ENCODE measurements at places on chromosomes 1 and 21. TPM values are rescaled to one million over a fixed set of nuclear protein-coding genes. Genes with fewer than 3 reads are reported as not detected.

DNA sequence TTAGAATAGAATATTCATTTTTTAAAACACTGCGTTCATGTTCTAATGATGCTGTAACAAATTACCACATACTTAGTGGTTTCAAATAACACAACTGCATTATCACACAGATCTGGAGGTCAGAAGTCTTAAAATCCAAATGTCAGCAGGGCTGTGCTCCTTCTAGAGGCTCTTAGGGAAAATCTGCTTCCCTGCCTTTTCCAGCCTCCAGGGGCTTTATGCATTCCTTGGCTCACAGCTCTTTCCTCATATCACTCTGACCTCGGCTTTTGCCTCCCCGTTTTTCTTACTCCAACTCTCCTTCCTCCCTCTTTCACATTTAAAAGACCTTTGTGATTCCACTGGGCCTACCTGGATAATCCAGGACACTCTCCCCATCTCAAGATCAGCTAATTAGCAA is 18.6 kb upstream of the FMN2 start:
- H3K27me3 ChIP-seq, result peaks cover 10% of the 10 kb centered on the region
- no peak for DNase-seq
- no peak overlapping the region for H3K27ac ChIP-seq
- H3K36me3 ChIP-seq, result no peaks in the 10 kb centered on the region
- no peaks in the 10 kb centered on the region for H3K4me1 ChIP-seq

DNA sequence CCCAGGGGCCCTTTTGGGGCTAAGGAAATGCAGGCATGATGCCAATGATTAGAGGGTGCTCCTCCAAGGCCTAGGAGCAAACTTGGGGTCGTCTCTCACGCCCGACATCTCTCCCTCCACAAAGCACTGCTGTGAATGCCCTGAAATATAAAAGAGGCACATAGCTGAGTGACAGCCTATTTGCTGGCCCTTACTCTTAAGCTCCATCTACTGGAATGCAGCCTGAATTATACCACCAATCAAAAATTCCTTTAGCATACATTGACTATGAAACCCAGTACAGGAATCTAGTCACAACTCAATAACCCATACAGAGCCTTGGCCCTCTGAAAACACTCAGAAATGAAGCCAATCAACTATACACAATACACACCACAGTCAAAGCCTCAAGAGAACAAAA is 105.5 kb downstream of the LRIG2 start:
- H3K36me3 ChIP-seq, result no peaks in the 10 kb centered on the region
- no peaks in the 10 kb centered on the region for H3K4me1 ChIP-seq
- DNase-seq, result no peak
- no peak overlapping the region for H3K27ac ChIP-seq
- H3K27me3 ChIP-seq, result no peaks in the 10 kb centered on the region
- H3K4me3 ChIP-seq, result no peak overlapping the region

The PTCH2 gene
- 0.83 TPM for total RNA-seq

DNA sequence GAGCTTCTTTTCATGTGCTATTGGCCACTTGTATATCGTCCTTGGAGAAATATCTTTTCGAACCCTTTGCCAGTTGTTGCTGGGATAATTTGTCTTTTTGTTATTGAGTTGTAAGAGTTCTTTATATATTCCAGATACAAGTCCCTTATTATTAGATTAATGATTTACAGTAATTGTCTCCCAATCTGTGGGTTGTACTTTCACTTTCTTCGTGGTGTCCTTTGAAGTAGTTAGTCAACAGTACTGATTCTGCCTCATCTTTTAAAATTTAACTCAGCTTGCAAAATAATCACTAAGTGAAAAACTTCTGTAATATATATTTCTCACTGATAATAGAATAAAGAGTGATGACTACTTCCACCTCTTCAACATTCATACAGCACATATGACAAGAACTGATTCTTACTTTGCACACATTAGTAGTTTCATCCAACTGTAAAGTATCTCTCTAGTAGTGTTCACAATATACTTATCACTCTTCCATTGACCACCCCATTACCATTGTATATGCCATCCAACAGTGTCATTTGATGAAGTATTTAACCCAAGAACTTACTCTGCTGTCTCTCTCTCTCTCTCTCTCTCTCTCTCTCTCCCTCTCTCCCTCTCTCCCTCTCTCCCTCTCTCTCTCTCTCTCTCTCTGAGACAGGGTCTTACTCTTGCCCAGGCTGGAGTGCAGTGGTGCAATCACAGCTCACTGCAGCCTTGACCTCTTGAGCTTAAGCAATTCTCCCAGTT is 104.2 kb upstream of the DMRTA2 start:
- H3K27me3 ChIP-seq, result no peaks in the 10 kb centered on the region
- H3K36me3 ChIP-seq, result no peaks in the 10 kb centered on the region
- H3K27ac ChIP-seq, result no peak overlapping the region
- DNase-seq, result no peak
- no peaks in the 10 kb centered on the region for H3K4me1 ChIP-seq

The CHI3L1 gene
- not detected for total RNA-seq

GRCh38 chr1:14672005-14672404 is 73.5 kb downstream of the KAZN start:
- H3K36me3 ChIP-seq, result no peaks in the 10 kb centered on the region
- H3K27me3 ChIP-seq, result peaks cover 13% of the 10 kb centered on the region
- H3K4me3 ChIP-seq, result no peak overlapping the region
- DNase-seq, result no peak

GRCh38 chr21:45857761-45858160 is 123.8 kb upstream of the COL6A1 start:
- no peaks in the 10 kb centered on the region for H3K36me3 ChIP-seq
- H3K27me3 ChIP-seq, result peaks cover 3% of the 10 kb centered on the region
- no peak for DNase-seq
- H3K4me1 ChIP-seq, result no peaks in the 10 kb centered on the region
- no peak overlapping the region for H3K27ac ChIP-seq

DNA sequence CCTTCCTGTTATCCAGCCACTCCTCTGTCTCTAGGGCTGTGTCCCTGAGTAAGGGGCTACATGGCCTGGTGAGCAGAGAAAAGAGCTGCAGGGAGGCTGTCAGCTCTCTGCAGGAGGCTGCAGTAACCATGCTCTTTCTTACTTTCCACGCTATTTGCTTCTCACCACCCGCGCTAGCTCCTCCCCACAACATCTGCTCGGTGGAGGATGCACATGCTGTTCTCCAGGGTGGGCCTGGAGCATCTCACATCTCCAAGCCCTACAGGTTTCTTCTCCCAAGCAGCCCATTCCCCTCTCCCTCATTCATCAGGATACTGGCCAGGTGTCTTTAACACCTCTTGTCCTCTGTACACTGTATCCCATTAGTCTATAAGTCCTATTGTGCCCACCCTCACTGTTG is 103.8 kb downstream of the IER5 start:
- H3K4me1 ChIP-seq, result no peaks in the 10 kb centered on the region
- DNase-seq, result no peak
- H3K27me3 ChIP-seq, result peaks cover 25% of the 10 kb centered on the region

The PEAR1 gene
- 12.2 TPM for total RNA-seq

The CHD1L gene
- total RNA-seq, result 31.8 TPM

DNA sequence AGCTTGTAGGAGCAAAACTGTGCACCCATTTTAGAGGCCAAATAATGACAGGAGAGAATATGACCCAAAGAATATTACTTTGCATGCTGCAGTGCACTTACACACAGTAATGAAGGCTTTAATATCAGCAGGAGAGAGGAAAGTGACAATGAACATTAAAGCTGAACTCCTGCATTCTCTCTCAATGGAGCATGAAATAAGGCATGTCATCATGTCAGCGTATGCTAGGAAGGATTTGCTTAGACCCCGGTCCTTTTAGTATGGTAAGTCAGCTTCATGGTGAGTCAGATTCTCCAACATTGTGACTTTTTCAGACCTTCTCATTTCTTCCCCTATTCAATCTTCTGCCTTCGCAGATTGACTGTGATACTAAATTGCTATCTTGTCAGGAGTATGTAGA is 210.7 kb upstream of the TMPRSS15 start:
- H3K27ac ChIP-seq, result no peak overlapping the region
- no peaks in the 10 kb centered on the region for H3K4me1 ChIP-seq
- DNase-seq, result no peak
- H3K36me3 ChIP-seq, result no peaks in the 10 kb centered on the region
- H3K4me3 ChIP-seq, result no peak overlapping the region

DNA sequence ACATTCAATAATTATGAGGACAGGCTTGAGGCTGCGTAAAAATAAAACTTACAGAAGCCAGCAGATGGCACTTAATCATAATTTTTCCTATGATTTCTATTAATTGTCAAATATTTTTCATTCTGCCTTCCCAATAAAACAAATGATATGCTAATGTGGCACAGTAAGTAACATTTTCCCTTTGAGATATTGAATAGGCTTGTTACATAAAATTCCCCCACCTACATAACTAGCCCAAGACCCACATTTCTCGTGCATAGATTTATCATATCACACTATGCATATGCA is 55.4 kb upstream of the PTGFRN start:
- peaks cover 52% of the 10 kb centered on the region for H3K4me1 ChIP-seq
- H3K27ac ChIP-seq, result peak overlapping the region; percentile 77
- H3K27me3 ChIP-seq, result no peaks in the 10 kb centered on the region
- no peaks in the 10 kb centered on the region for H3K36me3 ChIP-seq
- DNase-seq, result no peak

GRCh38 chr1:227773558-227773957 is 38.3 kb downstream of the SNAP47 start:
- no peak for DNase-seq
- no peaks in the 10 kb centered on the region for H3K4me1 ChIP-seq
- no peak overlapping the region for H3K27ac ChIP-seq
- no peaks in the 10 kb centered on the region for H3K27me3 ChIP-seq

The CELA2B gene
- total RNA-seq, result not detected

The PPIAL4G gene
- total RNA-seq, result not detected

DNA sequence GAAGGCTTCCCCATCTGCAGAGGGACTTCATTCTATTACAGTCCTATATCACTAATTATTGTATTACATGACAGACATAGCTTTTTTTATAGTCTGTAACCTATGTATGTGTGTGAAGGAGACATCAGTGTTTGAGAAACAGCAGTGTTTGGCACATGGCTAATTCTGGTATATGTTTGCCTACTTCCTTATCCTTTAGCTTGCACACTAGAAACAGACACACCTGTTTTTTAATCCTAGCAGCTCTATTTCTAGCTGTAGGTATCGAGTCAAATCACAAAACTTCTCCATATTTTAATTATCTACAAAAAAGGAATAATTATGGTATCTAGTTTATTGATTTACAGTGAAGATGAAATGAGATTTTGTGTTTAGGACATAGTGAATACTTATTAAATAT is 129.4 kb upstream of the CACYBP start:
- H3K36me3 ChIP-seq, result no peaks in the 10 kb centered on the region
- peaks cover 36% of the 10 kb centered on the region for H3K4me1 ChIP-seq
- no peak overlapping the region for H3K4me3 ChIP-seq
- no peaks in the 10 kb centered on the region for H3K27me3 ChIP-seq

DNA sequence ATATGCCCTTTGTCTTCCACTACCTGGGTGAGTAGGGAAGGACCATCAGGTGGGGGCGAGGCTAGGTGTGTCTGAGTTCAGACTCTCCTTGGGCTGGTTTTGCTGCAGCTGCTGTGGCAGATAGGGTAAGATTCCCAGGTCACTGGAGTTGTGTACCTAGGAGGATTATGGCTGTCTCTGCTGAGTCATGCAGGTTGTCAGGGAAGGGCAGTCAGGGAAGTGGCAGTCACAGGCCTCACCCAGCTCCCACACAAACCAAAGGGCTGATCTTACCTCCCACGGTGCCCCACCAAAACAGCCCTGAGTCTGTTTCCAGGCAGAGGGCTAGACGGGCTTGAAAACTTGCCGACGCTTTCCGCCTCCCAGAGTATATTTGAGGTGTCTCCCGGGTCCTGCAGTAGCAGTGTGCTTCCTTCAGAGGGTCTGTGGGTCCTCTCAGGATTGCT is 201.6 kb upstream of the PLXNA2 start:
- H3K36me3 ChIP-seq, result no peaks in the 10 kb centered on the region
- DNase-seq, result peak; percentile 8
- H3K27ac ChIP-seq, result no peak overlapping the region
- H3K27me3 ChIP-seq, result peaks cover 14% of the 10 kb centered on the region
- no peaks in the 10 kb centered on the region for H3K4me1 ChIP-seq
- no peak overlapping the region for H3K4me3 ChIP-seq

The CD5L gene
- not detected for total RNA-seq

DNA sequence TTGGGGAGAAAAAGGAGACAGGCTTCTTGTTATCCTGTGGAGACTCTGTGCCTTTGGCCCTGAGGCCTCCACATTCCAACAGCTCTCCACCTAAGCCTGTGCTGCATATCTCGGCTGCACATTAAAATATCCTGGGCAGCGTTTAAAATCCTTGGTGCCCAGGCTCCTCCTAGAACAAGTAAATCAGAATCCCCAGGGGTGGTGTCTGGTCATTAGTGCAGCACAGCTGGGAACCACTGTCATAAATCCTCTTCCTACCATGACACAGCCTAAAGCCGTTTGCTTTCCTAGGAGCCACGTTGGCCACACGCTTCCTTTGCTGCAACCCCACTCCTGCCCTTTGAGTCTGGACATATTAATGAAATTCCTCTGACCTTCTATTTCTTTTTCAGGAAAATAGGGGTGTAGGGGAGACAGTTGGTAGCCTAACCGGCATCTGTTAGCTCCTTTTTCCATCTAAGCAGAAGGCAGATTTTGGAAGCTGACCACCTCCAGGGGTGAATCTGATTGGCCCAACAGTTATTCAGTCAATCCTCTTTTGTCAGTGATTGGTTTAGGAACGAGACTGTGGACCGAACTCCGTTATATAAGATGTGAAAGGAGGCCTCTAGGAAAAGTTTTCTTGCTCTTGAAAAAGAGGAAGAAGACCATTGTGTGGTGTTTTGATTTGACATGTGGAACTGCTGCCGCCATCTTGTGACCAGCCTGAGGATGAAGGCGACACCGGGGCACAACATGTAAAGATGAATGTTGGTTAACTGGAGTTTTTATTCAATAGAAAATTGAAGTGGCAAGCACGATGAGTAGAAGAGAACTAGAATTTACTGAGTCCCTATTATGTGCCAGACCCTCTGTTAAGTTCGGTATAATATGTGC is 41.9 kb downstream of the JUN start:
- H3K4me3 ChIP-seq, result no peak overlapping the region
- peaks cover 26% of the 10 kb centered on the region for H3K4me1 ChIP-seq
- H3K36me3 ChIP-seq, result no peaks in the 10 kb centered on the region
- no peak overlapping the region for H3K27ac ChIP-seq
- no peaks in the 10 kb centered on the region for H3K27me3 ChIP-seq

DNA sequence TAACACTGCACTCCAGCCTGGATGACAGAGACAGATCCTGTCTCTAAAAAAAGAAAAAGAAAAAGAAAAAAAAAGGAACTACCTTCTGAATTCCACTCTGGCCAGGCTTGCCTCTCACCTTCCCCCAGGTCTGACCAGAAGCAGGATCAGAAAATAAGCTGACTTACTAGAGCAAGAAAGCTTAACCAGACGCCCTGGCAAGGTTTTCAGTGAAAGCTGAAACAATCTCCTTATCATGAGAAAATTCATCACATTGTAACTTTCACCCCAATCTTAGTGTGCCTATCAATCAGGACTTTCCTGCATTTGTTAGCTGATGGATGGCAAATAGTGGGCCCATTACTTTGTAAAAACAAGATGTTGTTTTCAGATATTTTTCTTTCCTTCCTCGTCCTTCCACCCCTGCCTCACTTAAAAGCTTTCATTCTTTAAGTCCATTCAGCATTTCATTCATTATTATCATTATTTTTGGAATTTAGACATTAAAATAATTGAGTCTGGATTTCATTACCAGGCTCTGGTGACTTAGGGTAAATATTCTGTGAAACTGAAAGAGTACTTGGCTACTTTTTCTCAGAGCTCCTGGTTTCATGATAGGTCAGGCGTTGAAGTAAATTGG is 96.5 kb upstream of the CD34 start:
- no peaks in the 10 kb centered on the region for H3K27me3 ChIP-seq
- DNase-seq, result no peak
- H3K4me1 ChIP-seq, result no peaks in the 10 kb centered on the region
- no peaks in the 10 kb centered on the region for H3K36me3 ChIP-seq

The NCAM2 gene
- not detected for total RNA-seq

GRCh38 chr1:6303397-6304012 is 42.6 kb upstream of the GPR153 start:
- H3K36me3 ChIP-seq, result no peaks in the 10 kb centered on the region
- no peaks in the 10 kb centered on the region for H3K27me3 ChIP-seq
- peaks cover 20% of the 10 kb centered on the region for H3K4me1 ChIP-seq
- H3K4me3 ChIP-seq, result no peak overlapping the region
- H3K27ac ChIP-seq, result no peak overlapping the region
